Activated T-helper 1 cell treated with Interleukin-2 at 50 U/mL for 16 hours (primary cell): ENCODE measurements at places on chromosomes 13 and 19.
A peak's percentile ranks its signal among the peaks of the same experiment; 100 is the strongest.

GRCh38 chr13:36000028-36000427 is 131.2 kb downstream of the DCLK1 start:
- DNase-seq: no peak

DNA sequence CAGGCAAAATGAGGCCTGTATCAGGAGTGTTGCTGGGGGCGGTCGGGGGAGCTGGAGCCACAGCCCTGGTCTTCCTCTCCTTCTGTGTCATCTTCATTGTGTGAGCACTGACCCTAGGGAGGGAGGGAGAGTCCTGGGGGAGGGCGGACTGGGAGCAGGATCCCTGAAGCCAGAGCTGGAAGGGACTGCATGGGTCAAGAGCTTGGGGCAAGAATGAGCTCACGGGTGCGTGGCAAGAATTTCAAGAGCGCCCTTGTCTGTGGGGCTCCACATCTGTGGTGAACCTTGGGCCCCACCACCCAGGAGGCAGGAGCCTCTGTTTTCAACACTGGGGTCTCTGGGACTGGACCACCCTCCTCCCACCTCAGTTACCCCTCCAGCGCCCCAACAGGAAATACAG is 4.7 kb downstream of the SIGLEC7 start:
- no peak for DNase-seq

DNA sequence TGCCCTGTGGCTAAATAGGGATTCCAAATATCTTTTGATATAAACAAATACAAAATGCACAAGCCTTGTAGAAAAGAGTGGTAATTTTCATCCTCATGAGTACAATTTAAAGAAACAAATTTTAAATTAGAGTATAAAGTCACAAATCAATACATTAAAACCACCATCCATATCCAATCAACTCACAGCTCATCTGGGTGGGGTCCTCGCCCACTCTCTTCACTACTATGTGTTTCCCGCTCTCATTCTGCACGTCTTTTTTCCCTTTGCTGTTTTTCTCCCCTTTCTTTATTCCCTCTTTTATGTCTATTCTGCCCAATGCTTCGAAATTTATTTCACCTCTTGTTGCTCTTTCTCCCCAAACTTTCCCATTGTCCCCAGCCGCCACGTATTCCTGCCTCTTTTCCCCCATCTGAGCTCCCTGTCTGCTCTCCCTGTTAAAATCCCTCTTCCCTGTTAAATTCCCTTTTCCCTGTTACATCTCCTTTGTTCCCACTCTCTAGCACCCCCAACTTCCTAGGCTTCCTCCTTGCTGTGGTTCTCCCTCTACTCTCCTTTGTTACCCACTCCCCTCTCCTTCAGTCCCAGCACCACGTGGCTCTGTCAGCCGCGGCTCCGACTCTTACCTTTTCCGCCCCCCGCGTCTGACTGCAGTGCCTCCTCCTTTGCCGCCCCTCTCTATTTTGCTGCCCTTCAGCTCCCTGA is 1.3 kb downstream of the ZNF616 start:
- DNase-seq: no peak

DNA sequence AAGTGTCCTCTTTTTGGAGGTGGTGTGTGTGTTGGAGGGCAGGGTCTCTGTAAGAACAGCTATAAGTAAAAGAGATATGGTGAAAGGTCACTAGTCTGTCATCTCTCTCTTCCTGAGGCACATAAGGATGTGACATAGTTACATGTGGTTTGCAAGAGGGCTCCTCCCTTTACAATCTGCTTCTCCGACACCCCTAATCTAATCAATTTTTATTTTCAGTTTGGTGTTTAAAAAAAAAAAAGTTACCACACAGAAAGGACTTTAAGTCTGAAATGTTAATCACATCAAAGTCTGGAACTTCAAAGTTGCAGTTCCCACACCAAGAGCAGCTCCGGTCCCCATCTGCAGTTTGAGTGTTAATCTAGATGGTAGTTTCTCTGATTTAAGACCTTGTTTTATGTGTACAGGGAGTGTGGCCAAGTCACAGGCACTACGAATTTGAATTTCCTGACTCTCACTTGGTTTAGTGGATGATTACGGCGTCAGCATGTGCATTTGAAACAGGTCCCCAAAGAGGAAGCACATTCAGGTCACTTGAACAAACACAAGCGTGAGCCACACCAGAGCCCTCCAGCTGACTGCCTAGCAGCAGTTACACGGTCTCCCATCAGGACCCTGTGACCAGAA is 53.1 kb downstream of the FOXO1 start:
- peak; percentile 24 for DNase-seq

DNA sequence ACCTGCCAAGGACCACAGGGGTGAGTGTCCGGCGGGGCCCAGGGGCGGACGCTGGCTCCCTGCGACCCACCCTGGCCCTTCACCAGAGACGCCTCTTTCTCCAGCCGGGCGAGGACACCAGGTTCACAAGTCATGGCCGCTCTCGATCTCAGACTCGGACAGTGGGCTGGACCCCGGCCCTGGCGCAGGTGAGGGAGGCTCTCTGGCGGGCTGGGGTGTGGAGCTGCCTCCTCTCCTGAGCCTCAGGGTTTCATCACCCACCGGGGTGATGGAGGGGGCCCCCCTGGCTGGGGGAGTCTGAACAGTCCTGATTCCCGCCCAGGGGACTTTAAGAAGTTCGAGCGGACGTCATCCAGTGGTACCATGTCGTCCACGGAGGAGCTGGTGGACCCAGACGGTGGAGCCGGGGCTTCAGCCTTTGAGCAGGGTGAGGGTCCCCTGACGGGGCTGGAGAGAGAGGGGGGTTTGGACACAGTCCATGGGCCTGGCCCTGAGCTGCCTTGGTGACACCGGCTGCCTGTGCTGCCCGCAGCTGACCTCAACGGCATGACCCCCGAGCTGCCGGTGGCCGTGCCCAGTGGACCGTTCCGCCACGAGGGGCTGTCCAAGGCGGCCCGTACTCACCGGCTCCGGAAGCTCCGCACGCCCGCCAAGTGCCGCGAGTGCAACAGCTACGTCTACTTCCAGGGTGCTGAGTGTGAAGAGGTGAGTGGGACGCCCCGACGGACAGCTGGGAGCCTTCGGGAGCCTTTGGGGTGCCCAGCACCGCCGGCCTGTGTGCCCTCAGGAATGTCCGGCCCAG is 13.6 kb downstream of the ARHGAP45 start:
- DNase-seq: no peak

GRCh38 chr13:26705536-26705935 is 55.0 kb downstream of the GPR12 start:
- no peak for DNase-seq

- DNase-seq: no peak
These were observed 8.1 kb downstream of the PPP2R1A start for GRCh38 chr19:52197964-52198363.

DNA sequence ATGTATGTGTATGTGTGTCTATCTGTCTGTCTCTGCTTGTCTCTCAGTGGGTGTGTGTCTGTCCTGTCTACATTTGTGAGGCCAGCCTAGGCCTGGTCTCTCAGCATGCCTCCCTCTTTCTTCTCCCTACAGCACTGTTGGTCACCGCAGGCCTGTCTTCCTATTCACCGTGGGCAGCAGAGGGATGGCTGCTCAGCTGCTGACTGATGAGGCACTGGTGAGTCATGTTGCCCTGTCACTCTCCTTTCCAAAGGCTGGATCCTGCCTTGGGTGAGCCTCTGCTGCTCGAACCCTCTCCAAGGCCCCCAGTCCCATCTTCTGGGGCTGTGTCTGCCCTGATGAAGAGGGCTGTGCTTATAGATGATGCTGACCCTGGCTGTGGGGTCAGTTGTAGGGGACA is 6.3 kb downstream of the ZNF71 start:
- DNase-seq: no peak

DNA sequence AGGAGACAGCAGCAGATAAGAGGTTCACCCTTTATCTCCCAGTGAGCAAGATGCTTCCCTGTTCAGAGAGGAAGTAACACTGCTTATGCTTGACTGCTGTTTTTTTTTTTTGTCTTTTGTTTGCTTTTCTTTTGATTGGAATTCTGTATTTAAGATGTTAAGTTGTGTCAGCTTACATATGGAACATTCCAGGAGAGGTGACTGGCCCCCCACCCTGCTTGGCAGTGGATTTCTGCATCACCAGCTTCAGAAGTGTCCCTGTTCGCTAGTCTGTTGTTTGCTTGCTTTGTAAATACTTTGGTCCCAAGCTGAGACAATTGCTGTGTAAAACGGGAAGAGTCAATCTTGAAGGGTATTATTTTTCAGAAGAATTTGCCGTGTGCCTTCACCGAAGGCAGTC is 43.0 kb downstream of the IFT88 start:
- no peak for DNase-seq

DNA sequence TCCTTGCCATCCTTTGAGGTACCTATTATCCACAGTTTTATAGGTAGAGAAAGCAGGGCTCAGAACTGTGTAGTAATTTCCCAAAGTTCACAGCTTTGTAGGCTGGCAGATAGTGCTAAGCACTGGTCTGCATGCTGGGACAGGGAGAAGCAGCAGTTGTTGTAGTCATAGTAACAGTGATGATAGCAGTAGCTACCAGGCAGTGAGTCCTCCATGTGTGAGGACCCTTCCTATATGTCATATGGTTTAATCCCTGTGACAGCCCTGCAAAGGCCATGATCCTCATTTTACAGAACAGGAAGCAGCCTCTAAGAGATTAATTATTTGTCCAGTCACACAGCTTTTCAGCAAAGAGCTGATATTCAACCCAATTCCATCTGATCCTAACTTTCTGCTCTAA is 21.0 kb downstream of the SERP2 start:
- no peak for DNase-seq

- no peak for DNase-seq
These were observed 47.4 kb downstream of the COG3 start for GRCh38 chr13:45512098-45512496.

GRCh38 chr13:45895881-45896280 is 44.3 kb upstream of the SIAH3 start:
- no peak for DNase-seq

- no peak for DNase-seq
These were observed 816.9 kb upstream of the SLC10A2 start for GRCh38 chr13:103883164-103883563.

DNA sequence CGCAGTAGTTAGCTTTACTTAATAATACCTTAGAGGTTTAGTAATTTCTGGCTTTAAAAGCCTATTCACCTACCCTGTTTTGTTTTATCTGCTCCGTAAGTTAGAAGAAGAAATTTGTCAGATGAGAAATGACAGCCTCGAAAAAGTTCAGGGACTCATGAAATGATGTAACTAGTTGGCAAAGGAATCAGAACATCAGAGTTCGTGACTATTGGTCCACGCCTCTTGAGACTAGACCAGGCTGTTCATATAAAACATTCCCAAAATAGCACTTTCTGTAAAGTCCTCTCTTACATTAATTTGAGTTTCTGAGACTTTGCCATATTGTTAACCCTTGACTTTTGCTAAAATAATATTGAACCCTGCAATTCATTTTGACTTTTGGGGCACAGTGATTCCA is 92.0 kb downstream of the HS6ST3 start:
- no peak for DNase-seq

- DNase-seq: no peak
These were observed 2.1 kb downstream of the EFNB2 start for GRCh38 chr13:106533101-106533942.

- DNase-seq: no peak
These were observed 2.9 kb downstream of the LSM7 start for GRCh38 chr19:2325281-2326046.

- no peak for DNase-seq
These were observed 78.4 kb downstream of the TEX29 start for GRCh38 chr13:111398715-111399299.
